ENCODE measurements at places on chromosomes 16 and 17. TPM values are rescaled to one million over a fixed set of nuclear protein-coding genes. Genes with fewer than 3 reads are reported as not detected.
A peak's percentile ranks its signal among the peaks of the same experiment; 100 is the strongest.

GRCh38 chr17:46770818-46771560 is 47.5 kb downstream of the WNT3 start:
- H3K27me3 ChIP-seq = no peaks in the 10 kb centered on the region
- peaks cover 30% of the 10 kb centered on the region for H3K36me3 ChIP-seq
- peak overlapping the region; percentile 70 for H3K4me3 ChIP-seq
- no peak overlapping the region for H3K27ac ChIP-seq

GRCh38 chr17:39462631-39463375 is 1.5 kb downstream of the CDK12 start:
- peak overlapping the region; percentile 79 for H3K4me3 ChIP-seq
- DNase-seq = peak; percentile 59
- peaks cover 81% of the 10 kb centered on the region for H3K36me3 ChIP-seq

- no peak overlapping the region for H3K4me3 ChIP-seq
- no peaks in the 10 kb centered on the region for H3K27me3 ChIP-seq
- H3K36me3 ChIP-seq = peaks cover 33% of the 10 kb centered on the region
- peaks cover 9% of the 10 kb centered on the region for H3K4me1 ChIP-seq
- no peak for DNase-seq
- no peak overlapping the region for H3K27ac ChIP-seq
These were observed 26.3 kb downstream of the MARF1 start for GRCh38 chr16:15616475-15617165.

- DNase-seq = no peak
- H3K27ac ChIP-seq = peak overlapping the region; percentile 44
- H3K27me3 ChIP-seq = no peaks in the 10 kb centered on the region
- no peak overlapping the region for H3K4me3 ChIP-seq
- no peaks in the 10 kb centered on the region for H3K4me1 ChIP-seq
These were observed 174.6 kb upstream of the RPH3AL start for GRCh38 chr17:527247-527646.

GRCh38 chr17:35846055-35846809 is 22.5 kb downstream of the HEATR9 start:
- no peaks in the 10 kb centered on the region for H3K4me1 ChIP-seq
- H3K27ac ChIP-seq = no peak overlapping the region
- H3K27me3 ChIP-seq = no peaks in the 10 kb centered on the region
- DNase-seq = no peak
- H3K36me3 ChIP-seq = peaks cover 78% of the 10 kb centered on the region

DNA sequence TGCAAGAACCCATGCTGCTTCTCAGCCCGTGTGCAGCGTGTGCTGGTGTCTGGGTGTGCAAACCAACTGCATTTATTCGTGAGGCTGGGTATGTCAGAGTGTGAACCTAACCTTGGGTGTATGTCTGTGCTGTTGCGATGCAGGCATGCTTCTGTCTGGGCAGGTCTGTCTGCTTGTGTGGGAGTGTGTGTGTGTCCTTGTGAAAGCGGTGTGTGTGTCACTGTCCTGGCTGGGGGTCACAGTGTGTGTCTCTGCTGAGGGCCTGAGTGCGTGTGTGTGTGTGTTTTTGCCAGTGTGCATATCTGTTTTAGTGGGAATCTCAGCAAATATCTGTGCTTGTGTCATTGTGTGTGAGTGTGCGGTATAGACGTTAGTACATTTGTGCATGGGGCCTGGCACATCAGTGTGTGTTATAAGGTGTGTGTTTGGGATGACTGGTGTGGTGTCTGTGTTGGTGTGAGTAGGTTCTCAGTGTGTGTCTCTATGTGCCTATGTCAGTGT is 121.8 kb downstream of the CYLD start:
- H3K36me3 ChIP-seq = no peaks in the 10 kb centered on the region
- H3K4me1 ChIP-seq = peaks cover 65% of the 10 kb centered on the region
- DNase-seq = no peak
- H3K27ac ChIP-seq = no peak overlapping the region
- H3K4me3 ChIP-seq = no peak overlapping the region
- no peaks in the 10 kb centered on the region for H3K27me3 ChIP-seq

CX3CL1 gene
- total RNA-seq = 41.4 TPM

GRCh38 chr16:89426736-89427530 is 63.4 kb downstream of the ANKRD11 start:
- H3K27me3 ChIP-seq = no peaks in the 10 kb centered on the region
- H3K36me3 ChIP-seq = peaks cover 43% of the 10 kb centered on the region
- peaks cover 22% of the 10 kb centered on the region for H3K4me1 ChIP-seq

GRCh38 chr17:78112518-78113471 is 15.8 kb downstream of the TMC6 start:
- H3K27ac ChIP-seq = peak overlapping the region; percentile 2
- no peak overlapping the region for H3K4me3 ChIP-seq
- peaks cover 8% of the 10 kb centered on the region for H3K4me1 ChIP-seq
- peak; percentile 89 for DNase-seq
- no peaks in the 10 kb centered on the region for H3K27me3 ChIP-seq
- H3K36me3 ChIP-seq = peaks cover 36% of the 10 kb centered on the region

DNA sequence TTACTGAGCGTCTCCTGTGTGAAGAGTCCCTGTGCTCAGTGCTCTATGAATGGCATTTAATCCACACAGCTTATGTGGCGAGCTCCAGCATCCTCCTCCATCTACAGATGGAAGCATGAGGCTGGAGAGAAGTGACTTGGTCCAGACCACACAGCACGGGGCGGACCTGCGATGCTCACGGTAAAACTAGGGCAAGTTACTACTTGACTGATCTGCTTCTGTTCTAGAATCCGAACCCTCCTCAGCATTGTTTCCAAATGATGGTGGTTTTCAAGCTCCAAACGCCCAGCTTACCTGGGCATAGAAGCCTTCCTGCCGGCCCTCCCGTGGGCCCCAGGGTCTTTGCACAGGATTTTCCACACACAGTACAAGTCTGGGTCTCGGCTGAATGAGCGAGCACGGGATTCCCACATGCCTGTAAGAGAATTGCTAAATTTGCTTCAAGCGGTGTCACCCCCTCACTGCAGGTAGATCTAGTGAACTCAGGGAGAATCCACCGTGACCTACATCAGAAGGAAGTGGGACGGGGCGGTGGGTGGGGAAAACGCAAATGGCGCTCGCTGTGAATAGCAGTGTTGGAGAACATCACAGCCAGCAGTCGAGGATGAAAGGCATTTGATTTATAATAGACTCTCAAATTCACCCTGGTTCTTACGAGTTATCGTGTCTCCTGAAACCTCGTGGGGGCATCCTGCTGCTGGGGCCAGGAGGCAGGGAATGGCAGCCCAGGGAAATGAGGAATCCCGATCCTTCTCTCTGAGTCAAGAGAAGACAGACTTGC is 101.1 kb downstream of the CMIP start:
- peaks cover 13% of the 10 kb centered on the region for H3K36me3 ChIP-seq
- peaks cover 77% of the 10 kb centered on the region for H3K4me1 ChIP-seq
- DNase-seq = no peak
- H3K4me3 ChIP-seq = no peak overlapping the region
- H3K27ac ChIP-seq = no peak overlapping the region

PIRT gene
- not detected for total RNA-seq

Measured in Calu3 (cell line).